ENCODE measurements at places on chromosomes 2 and 18.

- no peak for DNase-seq
Measured at GRCh38 chr2:60465736-60466135, 87.7 kb downstream of the BCL11A start.

GRCh38 chr18:49001111-49001510 lies 50.3 kb upstream of the SMAD7 start:
- no peak for DNase-seq

DNA sequence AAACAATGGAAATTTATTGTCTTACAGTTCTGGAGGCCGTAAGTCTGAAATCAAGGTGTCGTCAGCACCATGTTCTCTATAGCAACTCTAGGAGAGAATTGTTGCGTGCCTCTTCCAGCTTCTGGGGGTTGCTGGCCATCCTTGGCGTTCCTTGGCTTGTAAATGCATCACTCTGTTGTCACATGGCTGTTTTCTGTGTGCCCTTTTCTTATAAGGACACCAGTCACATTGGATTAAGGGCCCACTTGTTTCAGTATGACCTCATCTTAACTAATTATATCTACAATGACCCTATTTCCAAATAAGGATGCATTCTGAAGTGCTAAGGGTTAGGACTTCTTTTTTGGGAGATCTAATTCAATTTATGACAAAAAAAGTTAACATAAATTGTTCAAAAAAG lies 1.4 kb upstream of the PLEK start:
- no peak for DNase-seq

DNA sequence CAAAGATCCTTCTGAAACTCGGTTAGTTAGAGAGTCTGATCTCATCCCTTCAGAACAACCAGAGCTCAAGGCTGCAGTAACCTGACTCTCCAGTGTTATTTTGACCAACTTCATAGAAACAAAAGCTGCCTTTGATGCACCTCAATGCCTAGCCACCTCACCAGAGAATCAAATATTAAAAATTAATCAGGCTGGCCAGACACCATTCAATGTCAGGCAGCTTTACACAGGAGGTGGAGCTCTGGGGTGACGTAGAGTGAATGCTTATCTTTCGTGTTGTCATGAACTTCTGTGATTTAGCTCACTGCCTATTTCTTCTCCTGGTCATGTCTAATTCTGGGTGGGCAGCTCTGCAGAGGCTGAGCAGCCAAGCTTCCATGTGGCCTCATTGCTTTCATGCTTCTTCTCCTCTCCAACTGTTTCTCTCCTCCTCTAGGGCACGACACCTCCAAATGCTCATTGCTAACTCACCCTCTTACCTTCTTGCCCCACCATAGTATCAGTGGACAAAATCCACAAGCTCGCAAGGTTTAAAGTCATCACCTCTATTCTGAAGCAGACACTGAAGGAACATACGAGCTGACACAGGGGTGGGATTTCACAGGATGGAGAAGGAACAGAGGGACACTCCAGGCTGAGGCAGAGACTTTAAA lies 39.4 kb downstream of the AAK1 start:
- no peak for DNase-seq

DNA sequence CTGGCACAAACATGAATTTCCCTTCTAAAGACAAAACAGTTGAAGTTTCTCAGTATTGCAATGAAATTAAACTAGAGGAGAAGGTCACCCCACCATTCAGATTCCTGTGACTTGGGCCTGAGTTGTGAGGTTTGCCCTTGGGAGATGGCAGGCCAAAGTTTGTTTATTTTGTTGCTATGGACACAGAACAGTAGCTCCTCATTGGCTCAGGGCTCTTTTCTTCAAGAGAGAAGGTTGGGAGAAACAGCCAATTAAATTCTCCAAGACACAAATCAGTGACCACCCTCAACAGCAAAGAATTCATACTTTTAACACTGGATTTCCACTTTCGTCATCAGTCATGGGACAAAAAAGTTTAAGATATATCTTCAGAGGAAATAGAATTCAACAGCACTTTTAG lies at the start of gene FLACC1:
FLACC1 (minus strand) TSS at position 125 of the 400 bp plus-strand sequence. CDS start 5,941 bp downstream, outside the sequence.
- no peak for DNase-seq

DNA sequence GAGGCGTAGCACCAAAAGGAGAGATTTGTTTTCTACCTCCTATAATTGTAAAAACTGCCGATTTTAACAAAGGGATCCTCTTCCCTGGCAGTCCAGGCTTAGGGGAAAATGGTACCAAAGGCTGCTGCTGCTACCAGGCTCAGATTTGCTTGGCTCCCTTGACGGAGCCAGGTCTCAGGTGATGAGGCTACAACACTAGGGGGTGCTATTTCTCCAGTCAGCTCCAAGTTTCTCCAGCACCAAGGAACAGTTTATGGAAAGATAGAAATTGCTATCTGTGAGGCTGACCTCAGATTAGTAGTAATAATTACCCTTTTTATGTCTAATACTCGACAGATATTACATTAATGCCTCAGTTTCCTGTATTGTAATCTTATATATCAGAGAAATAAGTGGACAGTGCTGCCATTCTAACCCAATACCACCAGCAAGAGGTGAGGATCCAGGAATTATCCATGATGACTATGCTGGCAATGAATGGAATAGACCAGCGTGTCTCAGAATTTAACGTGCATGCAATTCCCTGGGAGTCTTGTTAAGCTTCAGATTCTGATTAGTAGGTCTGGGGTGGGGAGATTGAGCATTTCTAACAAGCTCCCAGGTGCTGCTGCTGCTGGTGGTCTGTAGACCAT lies 111.3 kb downstream of the ESCO1 start:
- no peak for DNase-seq

GRCh38 chr2:175687465-175687864 lies 314.6 kb downstream of the LNPK start:
- DNase-seq: no peak

DNA sequence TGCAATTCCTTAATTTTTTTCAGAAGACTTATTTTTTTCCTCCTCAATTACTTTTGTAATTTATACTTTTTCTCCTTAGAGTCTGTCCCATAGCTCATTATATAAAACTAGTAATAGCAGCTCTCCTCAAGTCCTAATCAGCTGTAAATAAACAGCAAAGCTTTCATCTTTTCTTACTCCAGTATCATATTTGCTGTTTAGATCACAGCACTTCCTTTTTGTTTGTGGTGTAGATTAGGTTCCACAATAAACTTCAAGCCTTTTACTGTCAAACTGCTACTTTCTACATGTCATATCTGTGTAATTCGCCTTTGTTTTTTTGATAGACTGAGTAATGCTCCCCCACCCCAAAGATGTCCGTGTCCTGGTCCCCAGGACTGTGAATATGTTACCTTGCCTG lies 25.5 kb downstream of the GCG start:
- no peak for DNase-seq

DNA sequence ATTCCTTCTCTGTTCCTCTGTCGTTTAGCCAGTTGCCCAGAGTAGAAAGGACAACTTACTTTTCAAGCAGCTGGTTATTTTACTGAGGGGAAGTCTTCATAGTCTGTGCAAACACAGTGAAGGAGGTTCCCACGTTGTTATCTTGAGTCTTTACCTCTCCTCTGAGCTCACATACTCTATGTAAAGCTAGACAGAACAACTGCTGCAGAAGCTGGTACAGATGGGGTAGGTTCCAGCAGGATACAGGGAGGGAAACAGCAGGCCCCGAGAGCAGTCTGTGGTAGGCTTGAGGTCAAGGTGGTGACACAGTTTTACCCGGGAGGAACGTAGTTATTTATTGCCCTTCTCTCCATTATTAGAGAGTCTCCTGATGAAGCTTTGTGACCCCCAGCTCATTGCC lies 93.4 kb upstream of the LDLRAD4 start:
- no peak for DNase-seq

- no peak for DNase-seq
Measured at GRCh38 chr2:186637497-186637800, 47.6 kb downstream of the ITGAV start.

DNA sequence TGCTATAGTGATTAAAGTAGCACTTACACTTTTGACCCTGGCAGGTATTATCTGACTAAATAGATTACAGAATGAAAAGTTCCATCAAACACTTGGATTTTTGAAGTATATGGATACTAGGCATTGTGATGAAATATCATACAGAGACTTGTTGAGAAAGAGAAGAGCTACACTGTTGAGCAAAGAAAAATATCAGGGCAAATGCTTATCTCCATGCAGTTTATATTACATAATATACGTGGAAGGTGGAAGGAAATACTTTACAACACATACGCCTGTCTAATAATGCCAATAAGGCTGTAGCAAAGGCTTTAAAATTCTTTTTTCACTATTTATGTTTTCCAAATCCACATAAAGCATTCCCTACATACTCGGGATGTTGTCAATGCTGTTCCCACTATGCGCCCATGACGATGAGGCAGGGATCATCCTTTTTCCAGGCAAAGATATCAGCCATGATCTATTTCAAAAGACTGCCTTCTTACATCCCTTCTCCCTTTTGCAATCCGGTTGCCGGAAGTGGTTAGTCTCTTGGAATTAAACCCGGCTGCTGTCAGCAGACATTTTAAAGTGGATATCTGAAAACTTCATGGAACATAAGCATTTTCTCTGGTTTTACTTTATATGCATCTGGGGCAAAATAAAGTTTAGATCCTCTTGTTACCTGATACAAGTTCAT lies 92.6 kb upstream of the ITGA4 start:
- DNase-seq: no peak

DNA sequence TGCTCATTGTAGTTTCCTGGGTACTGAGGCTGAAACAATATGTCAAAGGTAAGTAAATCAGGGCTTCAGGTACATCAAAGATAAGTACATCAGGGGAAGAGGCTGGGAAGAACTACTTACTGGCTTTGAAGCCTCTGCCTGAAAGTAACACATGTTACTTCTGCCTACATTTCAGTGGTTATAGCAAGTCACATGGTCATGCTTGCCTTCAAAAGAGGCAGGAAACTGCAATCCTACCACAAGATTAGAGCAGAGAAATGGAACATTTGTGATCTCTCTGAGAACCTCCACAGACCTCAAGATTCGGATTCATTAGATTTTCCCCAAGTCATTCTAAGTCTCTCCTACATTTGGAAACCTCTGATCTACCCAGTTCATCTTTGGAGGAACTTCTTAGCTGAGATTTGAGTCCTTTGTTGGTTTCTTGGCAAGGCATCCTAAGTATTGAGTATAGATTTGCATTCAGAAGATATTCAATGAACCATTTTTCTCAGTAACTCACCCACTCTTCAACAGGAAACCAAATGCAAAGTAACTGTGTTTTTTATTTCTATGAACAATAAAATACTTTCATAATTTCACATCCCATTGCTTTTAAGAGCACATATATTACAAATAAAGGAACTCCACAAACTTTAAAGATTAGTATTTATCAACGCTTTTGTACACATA lies 48.5 kb upstream of the CCDC195 start:
- no peak for DNase-seq

DNA sequence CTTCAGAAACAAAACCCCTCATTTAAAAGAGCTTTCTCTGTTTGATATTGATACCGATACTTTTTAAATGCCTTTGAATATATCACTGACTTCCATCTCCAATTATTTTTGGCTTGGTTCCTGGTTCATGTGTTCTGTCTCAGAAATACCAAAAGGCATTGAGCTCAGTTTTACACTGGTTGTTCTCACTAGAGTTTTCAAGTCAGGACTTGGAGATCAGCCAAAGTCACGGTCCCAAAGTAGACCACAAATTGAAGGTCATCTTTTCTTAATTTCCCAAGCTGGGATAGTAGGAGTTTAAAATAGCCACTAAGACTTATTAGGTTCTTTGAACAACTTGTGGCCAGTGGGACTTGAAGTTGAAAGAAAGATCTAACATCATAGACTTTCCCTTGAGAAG lies 24.2 kb downstream of the DHRS9 start:
- no peak for DNase-seq

GRCh38 chr2:221200184-221200839 lies 371.8 kb downstream of the EPHA4 start:
- DNase-seq: no peak

- no peak for DNase-seq
Measured at GRCh38 chr2:220394433-220394832, 767.0 kb downstream of the SLC4A3 start.

- no peak for DNase-seq
Measured at GRCh38 chr2:31997653-31998052, 13.2 kb downstream of the MEMO1 start.

DNA sequence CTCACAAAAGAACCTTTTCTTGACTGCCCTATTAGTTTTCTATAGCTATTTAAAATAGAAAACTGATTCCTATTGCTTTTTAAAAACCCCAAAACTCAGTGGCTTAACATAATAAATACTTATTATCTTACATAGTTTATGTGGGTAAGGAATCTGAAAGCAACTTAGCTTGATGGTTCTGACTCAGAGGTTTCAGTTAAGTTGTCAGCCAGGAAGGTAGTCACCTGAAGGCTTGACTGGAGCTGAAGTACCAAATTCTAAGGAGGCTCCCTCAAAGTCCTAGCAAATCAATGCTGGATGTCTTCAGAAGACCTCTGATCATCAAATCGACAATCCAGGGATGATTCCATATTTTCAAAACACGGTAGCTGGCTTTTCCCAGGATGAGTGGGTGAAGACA lies 546.6 kb upstream of the CDH2 start:
- no peak for DNase-seq

- DNase-seq: no peak
Measured at GRCh38 chr2:238946318-238947242, 98.7 kb downstream of the TWIST2 start.

- DNase-seq: no peak
Measured at GRCh38 chr2:885230-886071, 65.2 kb upstream of the SNTG2 start.

- peak; percentile 9 for DNase-seq
Measured at GRCh38 chr2:160492401-160493226, 993 bp downstream of the RBMS1 start.

DNA sequence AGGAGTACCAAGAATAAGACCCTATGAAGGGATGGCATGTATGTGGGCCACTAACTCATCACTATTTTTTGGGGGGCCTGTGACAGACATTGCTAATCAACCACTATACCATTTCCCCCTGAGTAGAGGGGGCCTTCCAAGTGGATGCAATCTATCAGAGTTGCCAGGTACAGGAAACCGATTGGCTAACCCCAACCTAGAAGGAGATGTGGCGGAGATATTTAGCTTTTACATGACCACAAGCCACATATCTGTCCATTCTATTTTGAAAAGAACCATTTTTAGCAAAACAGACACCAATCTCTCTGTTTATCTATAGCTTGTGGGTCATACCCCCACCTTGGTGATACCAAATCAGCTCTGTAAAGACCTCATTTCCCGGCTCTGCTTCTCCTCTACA lies 51.0 kb downstream of the PAX8 start:
- no peak for DNase-seq

- no peak for DNase-seq
Measured at GRCh38 chr2:54866179-54866578, 142.7 kb downstream of the EML6 start.

- no peak for DNase-seq
Measured at GRCh38 chr2:96564026-96564425, 27.5 kb downstream of the ARID5A start.

- no peak for DNase-seq
Measured at GRCh38 chr2:241445426-241445825, 63.0 kb downstream of the STK25 start.

- no peak for DNase-seq
Measured at GRCh38 chr2:235055891-235056516, 104.2 kb downstream of the SH3BP4 start.

DNA sequence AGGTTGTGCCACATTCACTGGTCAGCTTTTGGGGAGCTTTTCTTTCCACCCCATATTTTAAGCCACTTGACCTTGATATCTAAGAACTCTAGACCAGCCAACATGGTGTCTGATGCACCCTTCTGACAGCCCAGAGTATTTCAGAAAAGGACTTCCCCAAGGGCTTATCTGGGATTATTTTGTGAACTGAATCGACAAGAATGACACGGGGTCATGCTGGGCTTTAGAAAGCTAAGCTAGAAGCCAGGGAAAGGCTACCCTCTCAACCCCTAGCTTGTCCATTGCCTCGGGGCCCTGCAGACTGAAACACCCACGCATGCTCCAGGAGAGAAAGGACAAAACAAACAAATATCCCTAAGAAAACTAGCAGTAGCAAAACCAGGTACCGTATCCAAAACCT lies 16.0 kb downstream of the SLC4A5 start:
- no peak for DNase-seq

Data from NCI-H187 (cell line).